ENCODE measurements at places on chromosomes 2 and 18. TPM values are rescaled to one million over a fixed set of nuclear protein-coding genes. Genes with fewer than 3 reads are reported as not detected.
A peak's percentile ranks its signal among the peaks of the same experiment; 100 is the strongest.

- DNase-seq: no peak
These were observed 291.5 kb downstream of the LRATD1 start for GRCh38 chr2:14923820-14924580.

DNA sequence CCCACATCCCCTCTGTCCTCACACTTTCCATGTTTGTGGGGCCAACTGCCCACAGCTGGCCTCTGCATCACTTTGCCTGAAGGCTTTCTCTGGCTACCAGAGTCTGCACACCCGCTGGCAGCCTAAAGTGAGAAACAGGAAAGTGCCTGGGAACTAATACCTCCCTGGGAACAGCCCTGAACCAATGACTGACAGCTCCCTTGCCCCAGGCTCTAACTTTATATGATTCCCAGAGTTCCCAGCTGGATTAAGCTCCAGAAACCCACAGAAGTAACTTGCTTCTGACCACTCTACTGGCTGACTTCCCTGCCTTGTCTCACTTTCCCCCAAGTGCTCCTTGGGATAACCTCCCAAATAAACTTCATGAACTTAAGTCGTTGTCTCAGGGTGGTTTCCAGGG is 159.6 kb upstream of the LMAN1 start:
- no peak for DNase-seq

DNA sequence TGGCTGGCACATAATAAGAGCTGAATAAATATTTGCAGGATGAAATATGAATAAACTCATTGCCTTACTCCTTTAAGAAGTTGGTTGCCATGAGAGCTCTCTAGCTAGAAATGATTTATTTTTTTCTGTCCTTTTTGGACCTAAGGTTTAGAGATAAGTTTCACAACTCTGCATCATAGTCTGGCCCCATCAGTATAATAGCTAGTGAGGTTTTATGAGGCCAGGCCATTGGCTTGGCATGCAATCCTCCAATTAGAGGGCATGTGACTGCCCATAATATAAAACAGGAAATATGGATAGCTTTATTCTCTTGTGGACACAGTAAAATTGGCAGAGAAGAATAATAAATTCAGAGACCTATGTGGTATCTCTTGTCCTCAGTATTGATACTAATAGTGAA is 26.2 kb upstream of the INSIG2 start:
- no peak for DNase-seq

- peak; percentile 84 for DNase-seq
These were observed 447.5 kb upstream of the SLC14A2 start for GRCh38 chr18:45167631-45168280.

Gene RGPD6
- total RNA-seq: 20.3 TPM
